ENCODE measurements at places on chromosomes 1 and 21.

DNA sequence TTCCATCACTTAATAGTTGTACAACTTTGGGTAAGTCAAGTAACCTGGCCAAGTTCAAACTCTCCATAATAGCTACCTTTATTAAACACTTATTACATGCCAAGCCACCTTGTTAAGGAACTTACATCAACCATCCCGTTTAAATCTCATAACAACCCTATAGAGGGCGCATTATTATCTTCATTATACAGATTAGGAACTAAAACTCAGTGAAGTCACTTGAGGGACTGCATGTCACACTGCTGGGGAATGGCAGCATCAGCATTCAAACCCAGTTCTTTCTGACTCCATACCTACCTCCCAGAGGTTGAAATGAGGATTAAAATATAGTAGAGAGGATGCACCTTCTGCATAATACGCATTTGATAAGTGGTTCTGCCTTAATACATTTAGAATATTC lies 47.1 kb upstream of the PLA2G2C start:
- DNase-seq, result no peak

DNA sequence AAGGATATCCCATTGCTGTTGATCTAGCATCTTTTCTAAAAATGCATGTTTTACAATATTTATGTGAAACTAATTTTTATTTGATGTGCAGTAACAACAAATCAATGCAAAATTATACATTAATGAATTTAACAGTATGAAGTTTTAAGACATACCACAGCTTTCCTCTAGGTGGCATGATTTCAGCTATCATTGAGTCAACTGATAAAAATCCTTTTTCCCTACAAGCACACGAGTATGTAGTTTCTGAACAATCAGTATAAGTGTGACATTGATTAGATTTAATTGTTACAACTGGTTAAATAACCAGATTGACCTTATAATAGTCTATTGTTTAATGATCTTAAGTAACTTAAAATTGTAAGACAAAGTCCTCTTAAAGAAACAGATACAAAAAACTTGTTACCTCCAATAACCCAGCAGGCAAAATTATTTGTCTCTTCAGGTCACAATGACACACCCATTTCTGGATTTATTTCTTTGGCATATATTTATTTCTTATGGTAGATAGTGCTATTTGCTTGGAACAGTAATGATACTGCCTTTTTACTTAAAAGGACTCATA lies 5.8 kb upstream of the TGFB2 start:
- no peak for DNase-seq

- no peak for DNase-seq
Measured at GRCh38 chr21:33108228-33108627, 38.3 kb downstream of the OLIG1 start.

DNA sequence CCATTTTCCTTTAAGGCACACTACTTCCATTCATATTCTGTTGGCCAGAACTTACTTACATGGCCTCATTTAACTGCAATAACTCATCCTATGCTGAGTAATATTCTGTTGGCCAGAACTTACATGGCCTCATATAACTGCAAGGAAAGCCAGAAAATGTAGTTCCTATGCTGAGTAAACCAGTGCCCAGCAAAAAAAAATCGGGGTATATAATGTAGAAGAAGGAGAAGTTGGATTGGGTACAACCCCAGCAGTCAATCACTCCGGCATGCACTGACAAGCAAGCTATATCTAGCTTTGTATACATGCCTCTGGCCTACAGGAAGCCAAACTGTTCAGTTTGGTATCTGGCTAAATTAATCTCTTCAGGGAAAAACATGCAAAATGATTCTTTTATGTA lies 39.4 kb upstream of the PPIH start:
- no peak for DNase-seq

GRCh38 chr1:115506924-115507589 lies 134.7 kb upstream of the VANGL1 start:
- no peak for DNase-seq

DNA sequence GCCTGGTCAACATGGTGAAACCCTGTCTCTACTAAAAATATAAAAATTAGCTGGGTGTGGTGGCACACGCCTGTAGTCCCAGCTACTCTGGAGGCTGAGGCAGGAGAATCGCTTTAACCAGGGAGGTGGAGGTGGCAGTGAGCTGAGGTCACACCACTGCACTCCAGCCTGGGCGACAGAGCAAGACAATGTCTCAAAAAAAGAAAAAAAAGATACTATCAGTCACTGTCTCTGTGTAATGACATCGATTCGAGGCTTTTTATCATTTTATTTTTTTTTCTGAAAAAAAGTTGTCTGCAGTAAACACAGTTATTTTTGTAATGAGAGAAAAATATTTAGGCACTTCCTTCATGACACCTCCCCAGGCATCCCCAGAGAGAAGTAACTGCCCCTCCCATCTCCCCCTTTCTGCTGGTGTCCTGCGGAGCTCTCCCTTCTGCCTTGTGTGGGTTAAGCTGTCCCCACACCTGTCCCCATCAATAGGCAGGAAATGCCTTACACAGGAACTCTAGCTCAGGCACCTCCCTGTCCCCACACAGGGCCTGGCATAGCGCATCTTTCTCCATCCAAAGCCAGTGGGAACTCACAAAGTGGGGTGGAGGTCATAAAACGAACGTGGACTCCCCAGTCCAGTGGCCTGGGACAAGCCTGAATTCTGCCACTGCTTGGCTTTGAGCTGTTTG lies 132.0 kb downstream of the SYF2 start:
- no peak for DNase-seq

DNA sequence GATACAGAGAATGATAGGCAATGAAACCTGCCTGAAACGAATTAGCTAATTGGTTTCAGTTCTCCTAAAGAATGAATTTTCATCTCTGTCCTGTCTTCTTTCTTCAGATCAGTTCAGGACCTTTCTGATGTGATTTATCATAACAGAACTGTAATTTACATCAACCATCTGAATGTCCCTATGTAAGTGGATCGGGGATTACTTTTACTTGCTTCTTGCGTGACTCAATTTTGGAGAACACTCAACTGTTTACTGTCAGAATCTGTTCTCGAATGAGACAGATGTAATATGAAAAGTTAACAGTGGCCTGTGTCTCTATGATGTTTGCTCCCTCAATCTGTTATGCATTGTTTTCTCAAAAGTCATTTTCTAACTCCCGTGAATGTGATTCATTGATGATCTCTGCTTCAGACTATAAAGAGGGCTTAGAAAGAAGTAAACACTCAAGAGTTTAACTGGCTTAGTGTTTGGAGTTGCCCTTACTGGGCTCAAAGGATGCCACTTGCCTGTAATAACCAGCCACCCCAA lies 111.0 kb downstream of the GABPA start:
- DNase-seq, result no peak

DNA sequence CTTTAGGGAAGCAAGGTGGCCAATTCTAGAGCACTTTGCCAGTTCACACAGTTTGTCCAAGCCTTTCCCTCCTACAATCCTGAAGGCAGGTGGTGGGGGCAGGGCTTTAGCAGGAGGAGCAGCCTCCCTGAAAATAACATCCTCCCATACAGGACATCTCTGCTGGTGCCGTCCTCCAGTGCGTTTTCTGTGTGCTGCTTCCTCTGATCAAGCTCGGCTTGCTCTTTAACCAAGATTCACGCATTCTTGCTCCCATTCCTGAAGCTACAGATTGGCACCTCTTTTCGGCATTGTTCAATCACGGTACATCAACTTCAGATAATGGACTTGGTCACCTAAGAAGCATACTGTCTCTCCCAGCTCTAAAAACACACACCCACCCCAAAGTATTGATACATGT lies 7.5 kb upstream of the DPT start:
- no peak for DNase-seq

GRCh38 chr1:90045853-90046563 lies 51.1 kb downstream of the ZNF326 start:
- DNase-seq, result no peak

DNA sequence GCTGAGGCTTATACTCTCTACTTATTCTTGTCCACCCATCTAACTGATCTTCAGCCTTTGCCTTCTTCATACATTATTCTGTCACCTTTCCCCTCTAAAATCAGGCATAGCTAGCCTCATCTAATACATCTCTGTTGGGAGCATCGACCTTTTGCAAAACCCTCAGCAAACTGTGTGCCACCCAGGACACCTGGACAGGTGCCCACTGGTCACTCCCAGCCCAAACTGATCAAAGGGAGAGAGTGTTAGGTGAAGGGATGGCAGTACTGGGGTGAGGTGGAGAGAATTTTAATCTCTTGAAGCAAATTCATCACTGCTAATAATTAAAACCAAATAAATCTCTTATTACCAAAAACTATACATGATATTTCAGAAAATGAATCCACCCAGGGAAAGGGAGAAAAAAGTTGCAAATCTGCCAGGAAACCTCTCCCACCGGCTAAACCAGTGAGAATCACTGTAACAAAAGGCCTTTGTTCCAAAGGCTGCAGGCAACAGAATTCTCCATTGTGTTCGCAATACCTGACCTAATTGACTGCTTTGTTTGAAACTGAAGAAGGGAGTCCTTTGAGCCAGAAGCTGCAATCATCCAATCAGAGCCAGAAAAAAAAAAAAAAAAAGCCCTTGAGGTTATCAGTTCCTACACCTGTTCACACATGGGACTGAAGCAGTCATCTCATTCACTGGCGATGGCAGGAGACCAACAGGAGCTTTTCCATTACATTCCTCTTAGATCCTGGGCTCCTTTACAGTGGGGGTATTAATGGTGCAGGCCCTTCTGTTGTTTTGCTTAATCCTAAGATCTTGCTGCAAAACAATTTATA lies 172.6 kb downstream of the APP start:
- no peak for DNase-seq

DNA sequence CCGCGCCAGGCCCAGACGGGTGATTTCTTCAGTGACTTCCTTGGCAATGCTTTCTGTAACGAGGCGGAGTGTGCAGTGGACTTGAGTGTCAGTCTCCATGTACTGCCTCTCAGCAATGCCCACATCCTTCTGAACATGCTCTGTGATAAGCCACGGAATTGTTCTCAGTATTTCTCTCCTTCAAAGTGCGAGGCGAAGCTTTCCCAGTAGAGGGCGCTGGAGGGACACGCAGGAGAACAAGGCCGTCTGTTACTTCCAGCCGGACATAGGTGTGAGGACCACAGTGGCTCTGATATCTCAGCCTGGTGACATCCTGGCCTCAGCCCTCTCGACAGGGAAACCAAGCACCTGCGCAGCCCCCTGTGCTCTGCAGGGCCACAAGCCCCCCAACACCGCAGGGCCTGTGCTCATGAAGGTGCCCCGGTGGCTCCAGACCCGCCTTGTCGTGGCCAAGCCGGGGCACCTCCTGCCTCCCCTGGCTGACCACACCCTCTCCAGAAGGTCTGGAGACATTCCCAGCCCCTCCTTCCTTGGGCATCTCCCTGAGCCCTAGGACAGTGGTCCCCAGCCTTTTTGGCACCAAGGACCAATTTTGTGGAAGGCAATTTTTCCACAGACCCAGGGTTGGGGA lies 46.1 kb upstream of the BACE2 start:
- DNase-seq, result peak; percentile 92

Data from sciatic nerve (tissue), 2 donors.